Aorta (tissue), 5 donors: ENCODE measurements at places on chromosomes 2 and 18. TPM values are rescaled to one million over a fixed set of nuclear protein-coding genes. Genes with fewer than 3 reads are reported as not detected.

RAD51AP2 gene
- not detected for total RNA-seq

CCDC121 gene
- 2.2 TPM for total RNA-seq

HOXD11 gene
- 0.29 TPM for total RNA-seq

NCKAP1 gene
- total RNA-seq, result 207 TPM

CIDEA gene
- 0.57 TPM for total RNA-seq
